ENCODE measurements at places on chromosomes 2 and 18.
A peak's percentile ranks its signal among the peaks of the same experiment; 100 is the strongest.

- DNase-seq, result no peak
These were observed 42.4 kb downstream of the KLHL29 start for GRCh38 chr2:23427350-23427749.

- no peak for DNase-seq
These were observed 36.6 kb upstream of the PPP1R1C start for GRCh38 chr2:181949047-181949446.

DNA sequence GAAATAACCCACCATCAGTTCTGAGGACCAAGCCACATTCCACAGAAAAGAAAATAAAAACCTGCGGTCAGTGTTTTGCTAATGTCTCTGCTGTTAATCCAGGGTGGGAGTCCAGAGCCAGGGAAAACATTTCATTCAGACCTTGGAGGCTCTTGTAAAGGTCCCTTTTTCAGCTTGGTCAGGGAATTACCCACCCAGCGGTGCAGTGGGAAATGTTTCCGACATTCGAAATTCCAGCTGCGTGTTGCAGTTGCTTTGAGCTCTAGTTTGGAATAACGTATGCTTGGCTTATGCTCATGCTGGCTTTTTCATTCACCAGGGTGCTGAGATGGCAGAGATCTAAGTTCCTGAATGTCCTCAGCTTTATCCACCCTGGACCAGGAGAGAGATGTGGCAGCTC lies 219.1 kb downstream of the TRIB2 start:
- DNase-seq, result no peak

DNA sequence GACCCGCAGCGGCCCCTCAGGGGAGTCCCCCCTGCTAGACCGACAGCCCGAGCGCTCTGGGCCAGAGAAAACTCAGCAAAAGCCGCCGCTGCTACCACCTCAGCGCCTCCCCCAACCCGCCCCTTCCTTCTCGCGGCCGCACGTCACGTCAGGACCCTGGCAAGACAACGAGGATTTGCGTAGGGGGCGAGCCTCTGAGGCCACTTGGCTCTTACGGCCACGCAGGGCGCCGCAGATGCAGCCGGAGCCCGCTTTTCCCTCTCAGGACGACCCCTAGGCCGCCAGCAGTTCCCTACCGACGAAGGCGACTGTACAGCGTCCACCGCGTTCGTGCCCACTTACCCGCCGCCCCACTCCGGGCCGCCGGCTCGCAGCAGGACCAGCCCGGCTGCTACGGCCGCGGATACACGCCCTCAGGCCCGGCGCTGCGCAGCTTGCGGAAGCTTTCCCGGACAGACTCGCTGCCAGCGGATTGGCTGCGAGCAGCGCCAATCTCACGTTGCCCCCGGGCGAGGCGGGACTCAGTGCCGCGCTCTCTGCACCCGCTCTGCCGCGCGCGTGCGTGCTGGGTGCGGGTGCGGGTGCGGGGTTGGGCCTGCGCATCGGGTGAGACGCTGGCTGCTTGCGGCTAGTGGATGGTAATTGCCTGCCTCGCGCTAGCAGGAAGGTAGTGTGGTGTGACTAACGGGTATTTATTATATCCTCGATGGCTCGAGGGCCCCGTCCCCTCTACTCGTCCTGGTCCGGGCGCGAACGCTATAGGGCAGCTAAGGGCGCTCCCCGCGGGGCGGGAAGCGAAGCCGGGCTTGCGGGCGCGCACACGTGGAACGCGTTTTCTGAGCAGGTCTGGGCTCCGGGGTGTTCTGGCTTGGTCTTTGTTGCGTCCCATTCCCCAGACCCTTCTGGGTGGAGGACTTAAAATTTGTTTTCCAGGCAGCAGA lies at the start of the genes ORMDL1 and PMS1:
ORMDL1 (minus strand) TSS at position 413 of the 941 bp plus-strand sequence. CDS start 1,744 bp downstream, outside the sequence.
PMS1 (plus strand) TSS at position 524 of the 941 bp plus-strand sequence. CDS start 7,360 bp downstream, outside the sequence.
- peak; percentile 87 for DNase-seq

DNA sequence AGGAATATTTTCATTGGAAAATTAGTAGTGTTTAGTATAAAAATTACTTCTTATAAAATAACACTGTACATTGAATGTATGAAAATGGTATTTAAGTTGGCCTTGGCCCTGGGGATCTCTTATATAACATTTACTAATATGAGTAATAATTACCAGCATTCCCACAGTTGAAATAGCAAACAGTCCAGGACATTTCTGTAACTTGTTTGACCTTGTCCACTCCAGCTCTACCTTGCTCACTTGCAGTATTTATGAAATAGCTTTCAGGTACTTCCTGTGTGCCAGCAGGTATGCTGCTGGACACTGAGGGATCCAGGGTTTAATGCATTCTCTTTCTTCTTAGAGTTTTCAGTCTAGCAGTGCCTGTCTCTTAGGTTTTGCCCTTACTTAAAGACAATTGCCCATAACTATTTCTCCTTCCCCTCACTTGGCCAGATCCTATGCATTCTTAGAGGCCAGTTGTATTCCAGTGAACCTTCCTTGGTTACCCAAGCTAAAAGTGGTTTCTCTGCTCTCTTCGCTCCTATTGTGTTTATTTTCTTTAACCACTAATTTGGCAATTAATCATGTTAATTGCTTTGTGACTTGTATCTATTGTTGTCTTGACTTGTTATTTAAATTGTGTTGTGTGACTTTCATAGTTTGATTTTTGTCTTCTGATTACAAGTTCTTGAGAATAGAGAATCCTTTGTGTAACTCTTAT lies 25.9 kb downstream of the BABAM2 start:
- no peak for DNase-seq

DNA sequence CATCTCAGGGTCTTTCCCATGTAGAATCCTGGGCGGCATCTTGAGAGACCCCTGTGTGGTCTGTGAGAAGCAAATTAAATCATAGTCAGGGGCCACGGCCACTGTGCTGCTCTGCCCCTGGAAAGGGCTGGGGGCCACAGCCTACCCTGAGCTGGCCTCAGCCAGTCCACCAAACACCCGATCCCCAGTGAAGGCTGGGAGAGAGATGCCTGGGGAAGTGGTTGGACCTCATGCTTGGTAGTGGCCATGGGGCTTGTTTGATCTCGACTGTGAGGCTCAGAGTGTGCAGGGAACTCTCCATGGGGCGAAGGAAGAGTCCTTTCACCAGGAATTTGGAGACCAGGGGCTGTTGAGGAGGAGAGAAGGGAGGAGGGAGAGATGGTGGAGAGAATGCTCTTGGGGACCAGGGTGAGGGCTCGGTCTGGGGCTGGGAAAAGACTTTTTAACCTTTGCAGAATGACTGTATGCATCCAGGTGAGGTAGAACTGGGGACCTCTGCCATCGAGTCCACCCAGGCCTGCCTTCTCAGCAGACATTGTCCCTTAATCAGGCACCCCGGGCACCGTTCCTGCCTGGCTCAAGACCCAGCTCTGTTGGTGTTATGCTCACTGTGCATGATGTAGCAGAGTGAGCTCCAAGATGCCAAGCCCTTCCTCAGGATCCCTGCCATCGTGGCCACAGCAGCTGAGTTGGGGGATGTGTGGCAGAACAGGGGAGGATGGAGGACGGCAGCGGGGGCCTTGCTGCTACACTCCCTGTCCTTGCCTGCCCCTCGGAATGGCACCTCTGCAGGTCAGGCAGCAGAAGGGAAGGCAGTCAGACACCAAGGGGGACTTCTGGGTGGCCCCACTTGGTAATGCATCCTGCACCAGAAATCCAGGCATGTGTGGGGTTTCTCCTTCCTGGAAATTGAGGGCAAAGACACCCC lies 249.9 kb downstream of the DYSF start:
- no peak for DNase-seq

- DNase-seq, result no peak
These were observed 668.5 kb downstream of the TSN start for GRCh38 chr2:122423934-122424333.

- no peak for DNase-seq
These were observed 81.5 kb upstream of the ODC1 start for GRCh38 chr2:10529611-10530010.

GRCh38 chr2:228535396-228535795 lies 353.9 kb upstream of the SPHKAP start:
- no peak for DNase-seq

GRCh38 chr2:71261534-71261933 lies 34.6 kb upstream of the PAIP2B start:
- no peak for DNase-seq

DNA sequence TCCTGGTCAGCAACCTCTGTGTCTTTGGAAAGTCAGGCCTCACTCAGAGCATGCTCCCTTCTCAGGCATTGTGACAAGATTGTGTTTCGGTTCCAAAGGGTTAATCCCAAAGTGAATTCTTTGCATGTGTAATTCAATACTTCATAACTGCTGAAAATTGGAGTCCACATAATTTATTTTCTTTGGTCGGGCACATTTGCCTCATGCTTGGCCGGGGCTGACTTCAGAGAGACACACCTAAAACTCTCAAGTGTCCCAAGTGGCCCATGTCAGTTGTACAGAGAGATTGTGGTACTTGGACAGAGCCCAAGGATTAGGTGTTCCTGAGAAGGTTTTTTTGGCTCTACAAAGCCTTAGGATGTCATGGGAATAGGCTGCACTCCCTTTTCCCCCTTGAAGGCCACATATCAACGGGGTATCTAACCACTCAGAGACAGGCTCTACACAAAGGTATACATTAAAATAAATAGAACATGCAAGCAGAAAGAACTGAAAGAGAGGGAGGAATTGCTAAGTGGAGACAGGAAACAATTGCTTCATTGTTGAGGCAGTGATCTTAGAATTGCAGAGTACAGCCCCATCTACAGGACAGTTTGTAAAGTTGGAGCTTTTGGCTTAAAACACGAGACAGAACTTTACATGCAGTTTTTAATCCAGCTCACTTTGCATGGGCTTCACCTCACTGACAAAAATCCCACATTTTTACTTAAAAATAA lies 1232.3 kb upstream of the ZEB2 start:
- peak; percentile 31 for DNase-seq

GRCh38 chr2:147247749-147248148 lies 597.1 kb upstream of the ACVR2A start:
- DNase-seq, result no peak

GRCh38 chr2:72036173-72036545 lies 111.5 kb downstream of the CYP26B1 start:
- DNase-seq, result no peak

DNA sequence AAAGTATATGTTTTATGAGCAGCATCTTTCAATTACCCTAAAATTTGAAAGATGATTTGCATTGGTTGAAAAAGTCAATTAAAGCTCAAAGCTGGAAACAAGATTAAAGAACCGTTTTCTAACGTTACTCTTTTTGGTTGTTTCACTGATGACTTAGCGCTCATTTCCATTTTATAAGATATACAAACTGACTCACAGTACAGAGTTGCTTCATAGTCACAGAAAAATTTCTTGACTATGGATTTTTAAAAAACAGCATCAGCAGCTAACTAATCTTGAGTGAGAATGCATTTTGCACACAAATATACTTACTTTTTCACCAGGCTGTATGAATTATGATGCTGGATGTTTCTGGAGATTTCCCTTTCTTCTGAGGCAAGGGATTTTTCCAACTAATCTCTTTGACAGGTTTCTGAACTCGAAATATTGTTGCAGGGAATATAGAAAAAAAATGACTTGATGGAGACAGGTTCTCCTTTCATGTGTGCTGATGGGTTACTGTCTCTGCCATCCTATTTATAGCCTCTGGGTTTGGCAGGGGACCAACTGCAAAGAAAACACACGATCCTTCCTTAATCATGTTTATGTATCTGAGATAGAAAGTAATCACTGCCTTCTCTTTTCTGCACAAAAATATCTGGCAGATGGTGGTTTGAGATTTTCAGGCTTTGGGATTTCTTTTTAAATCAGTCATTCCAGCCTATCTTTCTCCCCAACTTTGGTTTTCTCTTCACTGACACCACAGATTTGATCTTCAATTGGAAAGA lies 129.4 kb upstream of the DAPL1 start:
- no peak for DNase-seq

- peak; percentile 47 for DNase-seq
These were observed 156.3 kb downstream of the SUCLG1 start for GRCh38 chr2:84302513-84303412.

DNA sequence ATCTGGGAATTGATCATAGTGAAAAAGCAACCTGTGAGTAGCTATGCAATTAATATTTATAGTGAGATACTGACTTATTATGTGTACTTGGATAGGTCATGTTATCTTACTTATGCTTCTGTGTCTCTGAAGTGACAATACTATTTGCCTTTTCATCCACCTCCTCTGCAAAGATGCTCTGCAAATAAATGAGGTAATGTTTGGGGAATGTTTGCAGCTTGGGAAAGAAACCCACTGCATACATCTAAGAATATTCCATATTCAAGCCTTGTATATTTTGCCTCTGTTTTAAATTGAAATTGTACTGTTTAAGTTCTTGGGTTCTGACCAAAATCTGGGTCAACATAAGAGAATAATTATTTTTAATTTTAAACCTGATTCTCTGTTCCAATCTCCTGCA lies 217.4 kb upstream of the DTNA start:
- DNase-seq, result no peak

DNA sequence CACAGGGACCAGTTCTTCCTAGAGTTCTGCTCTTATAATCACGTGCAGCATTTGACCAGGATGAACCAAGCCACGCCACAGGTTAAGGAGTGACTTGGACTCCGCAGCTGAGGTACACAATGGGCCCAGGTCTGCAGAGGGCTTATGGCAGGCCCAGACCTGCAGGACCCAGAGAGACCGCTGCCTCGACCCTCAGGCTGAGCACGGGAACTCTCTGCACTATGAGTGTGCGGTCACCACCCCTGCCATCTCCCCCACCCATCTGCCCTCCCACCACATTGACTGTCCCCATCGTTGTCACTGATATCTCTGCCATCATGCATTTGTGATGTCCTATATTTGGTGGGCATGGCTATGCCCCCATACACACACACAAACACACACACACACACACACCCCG lies 45.7 kb upstream of the HPCAL1 start:
- no peak for DNase-seq

DNA sequence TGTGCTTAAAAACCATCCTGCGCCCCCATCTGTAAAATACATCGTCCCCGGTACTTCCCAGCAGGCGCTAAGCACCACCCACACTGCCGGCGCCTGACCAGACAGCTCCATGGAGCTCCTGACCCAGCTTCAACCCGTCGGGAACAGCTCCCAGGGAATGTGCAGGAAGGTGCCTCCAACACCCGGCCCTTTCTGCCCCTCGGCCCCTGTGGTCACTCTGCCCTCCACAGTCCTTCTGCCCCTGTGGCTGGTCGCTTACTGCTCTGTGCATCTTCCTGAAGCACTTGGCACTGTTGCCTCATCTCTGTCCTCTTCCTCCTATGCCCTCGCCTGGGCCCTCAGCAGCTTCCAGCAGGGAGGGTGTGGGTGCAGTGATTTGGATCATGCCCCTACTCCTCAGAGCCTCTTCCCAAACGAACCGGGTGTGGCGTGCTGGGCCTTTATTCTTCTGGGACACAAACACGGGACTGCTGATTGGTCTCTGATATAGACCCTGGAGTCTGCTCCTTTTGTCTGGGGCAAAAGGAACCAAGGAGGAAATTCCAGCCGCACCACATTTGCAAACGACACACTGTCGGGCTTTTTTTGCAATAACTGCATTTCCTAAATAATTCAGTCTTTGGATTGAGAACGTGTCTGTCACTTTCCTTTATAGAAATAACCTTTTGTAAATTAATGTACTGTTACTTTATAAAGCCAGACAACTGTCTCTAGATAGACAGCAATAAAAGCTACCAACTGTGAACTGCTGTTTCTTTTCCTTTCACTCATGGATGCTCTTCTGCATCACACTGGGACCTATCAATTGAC lies 65.9 kb downstream of the ADI1 start:
- no peak for DNase-seq

Measured in iPS DF 6.9 (cell line).